Fibroblast of skin of back (primary cell): ENCODE measurements at places on chromosomes 11 and 22.

- no peak for DNase-seq
Measured at GRCh38 chr22:23230348-23231068, 50.2 kb downstream of the BCR start.

DNA sequence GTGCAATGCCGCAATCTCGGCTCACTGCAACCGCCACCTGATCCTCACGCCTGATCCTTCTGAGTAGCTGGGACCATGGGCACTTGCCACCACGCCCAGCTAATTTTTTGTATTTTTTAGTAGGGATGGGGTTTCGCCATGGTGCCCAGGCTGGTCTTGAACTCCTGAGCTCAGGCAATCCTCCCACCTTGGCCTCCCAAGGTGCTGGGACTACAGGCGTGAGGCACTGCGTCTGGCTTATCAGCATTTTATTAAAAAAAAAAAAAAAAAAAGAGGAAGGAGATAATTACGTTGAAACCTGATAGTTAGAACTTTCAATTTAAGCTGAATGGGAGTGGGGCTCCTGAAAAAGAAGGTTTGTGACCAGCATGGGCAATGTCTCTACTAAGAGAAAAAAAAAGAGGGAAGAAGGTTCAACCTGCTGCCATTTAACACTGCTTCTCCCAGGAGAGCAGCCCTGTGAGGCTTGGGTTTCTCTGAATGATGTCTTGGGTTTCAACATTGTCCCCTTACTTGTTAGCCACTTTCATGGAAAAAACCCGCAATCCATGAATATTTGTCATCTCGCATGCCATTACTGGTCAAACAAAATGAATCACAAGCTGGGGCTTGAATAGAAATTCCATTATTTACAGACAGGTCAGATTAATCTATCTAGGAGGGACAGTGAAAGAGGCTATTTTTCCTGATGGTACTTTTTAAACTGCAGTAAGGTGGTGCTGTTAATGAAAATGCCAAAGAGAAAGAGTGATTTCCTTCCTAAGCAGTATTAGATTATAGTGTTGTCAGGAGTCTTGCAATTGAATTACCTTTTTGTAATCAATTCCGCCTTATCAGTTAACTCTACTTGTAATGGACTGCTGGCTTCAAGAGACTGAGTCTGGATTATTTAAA is 72.5 kb downstream of the PACS1 start:
- DNase-seq: peak; percentile 76

- DNase-seq: no peak
Measured at GRCh38 chr11:59666969-59667368, 1.9 kb downstream of the PATL1 start.

DNA sequence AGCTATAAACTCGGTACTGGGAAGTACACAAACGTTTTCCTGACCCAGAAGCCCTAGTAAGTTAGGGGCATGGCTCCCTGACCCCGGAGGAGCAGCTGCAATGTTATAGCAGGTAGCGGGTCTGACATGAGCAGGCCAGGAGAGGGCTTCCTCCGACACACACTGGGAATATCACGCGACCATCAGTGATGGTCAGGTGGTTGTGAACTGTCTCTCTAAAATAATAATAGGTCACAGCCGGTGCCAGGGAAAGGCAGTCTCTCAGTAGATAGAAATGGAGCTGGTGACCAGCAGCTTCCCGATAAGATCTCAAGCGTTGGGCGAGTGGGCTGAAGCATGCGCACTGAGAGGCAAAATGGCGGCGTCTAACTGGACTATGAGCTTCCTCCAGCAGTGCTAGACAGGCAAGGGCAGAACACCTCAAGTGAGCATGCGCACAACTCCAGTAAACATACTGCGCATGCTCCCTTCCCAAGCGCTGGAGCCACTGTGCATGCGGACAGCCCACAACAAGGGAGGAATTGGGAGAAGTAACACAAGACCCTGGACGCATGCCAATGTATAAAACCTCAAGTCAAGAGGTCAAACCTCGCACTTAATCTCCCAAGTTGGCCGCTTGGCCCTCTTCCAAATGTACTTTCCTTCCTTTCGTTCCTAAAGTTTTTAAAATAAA is 22.3 kb upstream of the TESMIN start:
- DNase-seq: no peak

DNA sequence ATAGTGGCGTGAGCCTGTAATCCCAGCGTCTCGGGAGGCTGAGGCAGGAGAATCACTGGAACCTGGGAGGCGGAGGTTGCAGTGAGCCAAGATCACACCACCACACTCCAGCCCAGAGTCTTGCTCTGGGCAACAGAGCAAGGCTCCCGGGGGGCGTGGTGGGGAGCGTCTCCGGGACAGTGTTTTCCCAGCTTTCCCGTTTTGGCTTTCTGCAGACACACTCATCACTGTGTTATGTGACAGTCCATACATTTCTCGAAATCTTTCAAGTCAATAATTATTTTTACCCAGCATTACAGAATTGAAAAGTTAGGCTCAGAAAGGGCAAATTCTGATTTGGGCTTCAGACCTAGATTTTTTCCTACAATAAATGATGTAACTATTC is 31.7 kb downstream of the NEAT1 start:
- peak; percentile 91 for DNase-seq
